ENCODE measurements at places on chromosomes 3 and 15.
A peak's percentile ranks its signal among the peaks of the same experiment; 100 is the strongest.

DNA sequence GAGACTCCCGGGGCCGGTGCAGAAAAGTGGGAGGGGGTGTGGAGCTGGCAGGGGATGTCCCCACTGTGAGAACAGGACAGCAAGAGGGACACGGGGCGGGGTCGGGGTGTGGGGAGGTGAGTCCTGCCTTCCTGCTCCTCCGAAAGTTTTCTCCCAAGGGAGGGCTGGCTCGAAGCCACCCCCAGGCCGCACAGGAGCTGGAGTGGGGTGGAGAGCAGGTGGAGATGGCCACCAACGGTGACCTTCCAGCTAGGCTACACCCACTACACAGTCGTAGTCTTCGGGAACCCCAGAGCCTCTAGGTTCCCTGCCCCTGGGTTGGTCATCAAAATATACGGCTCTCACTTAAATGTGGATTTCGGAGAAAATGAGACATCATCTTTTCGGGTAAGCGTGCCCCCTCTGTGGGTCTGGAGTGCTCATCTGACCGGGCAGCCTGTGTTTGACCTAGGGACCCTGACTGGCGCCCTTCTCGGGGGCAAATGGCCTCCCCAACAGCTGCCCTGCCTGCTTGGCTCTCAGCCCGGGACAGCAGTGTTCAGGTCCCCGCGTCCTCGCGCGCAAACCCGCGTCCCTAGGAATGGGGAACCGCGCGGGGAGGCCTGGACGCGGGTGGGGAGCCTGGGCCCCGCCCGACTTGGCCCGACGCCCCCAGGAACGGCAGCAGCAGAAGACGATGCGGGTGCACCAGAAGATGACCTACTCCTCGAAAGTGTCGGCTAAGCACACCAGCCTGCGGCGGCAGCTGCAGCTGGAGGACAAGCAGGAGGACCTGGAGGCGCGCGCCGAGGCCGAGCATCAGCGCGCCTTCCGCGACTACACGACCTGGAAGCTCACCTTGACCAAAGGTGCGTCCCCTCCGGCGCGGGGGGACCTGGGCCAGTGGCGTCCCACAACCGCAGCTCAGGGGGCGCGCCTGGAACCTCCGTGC lies 21.2 kb downstream of the CFAP100 start:
- DNase-seq: no peak

DNA sequence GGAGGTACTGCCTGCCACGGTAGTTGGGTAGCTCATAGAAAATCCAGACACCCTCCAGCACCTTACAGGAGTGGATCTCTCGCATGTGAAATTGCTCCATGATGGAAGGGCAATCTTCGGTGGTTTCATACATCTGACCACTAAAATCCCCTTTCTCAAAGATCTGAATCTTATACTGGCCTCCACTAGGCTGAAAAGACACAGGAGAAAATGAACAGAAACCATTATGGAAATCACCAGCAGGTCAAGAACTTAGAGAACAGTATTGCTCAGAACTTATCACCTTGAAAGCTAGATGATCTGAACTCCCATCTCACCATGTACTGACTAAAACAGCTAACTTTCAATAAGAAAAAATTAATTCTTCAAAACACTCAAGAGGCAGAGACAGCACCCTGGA lies 5.4 kb downstream of the CRYGS start:
- DNase-seq: no peak

GRCh38 chr3:111541911-111542483 lies at the start of gene CD96:
Gene CD96, plus strand, starts transcription at chr3:111542197. Its CDS starts 52 bp downstream, at chr3:111542249.
- DNase-seq: no peak

DNA sequence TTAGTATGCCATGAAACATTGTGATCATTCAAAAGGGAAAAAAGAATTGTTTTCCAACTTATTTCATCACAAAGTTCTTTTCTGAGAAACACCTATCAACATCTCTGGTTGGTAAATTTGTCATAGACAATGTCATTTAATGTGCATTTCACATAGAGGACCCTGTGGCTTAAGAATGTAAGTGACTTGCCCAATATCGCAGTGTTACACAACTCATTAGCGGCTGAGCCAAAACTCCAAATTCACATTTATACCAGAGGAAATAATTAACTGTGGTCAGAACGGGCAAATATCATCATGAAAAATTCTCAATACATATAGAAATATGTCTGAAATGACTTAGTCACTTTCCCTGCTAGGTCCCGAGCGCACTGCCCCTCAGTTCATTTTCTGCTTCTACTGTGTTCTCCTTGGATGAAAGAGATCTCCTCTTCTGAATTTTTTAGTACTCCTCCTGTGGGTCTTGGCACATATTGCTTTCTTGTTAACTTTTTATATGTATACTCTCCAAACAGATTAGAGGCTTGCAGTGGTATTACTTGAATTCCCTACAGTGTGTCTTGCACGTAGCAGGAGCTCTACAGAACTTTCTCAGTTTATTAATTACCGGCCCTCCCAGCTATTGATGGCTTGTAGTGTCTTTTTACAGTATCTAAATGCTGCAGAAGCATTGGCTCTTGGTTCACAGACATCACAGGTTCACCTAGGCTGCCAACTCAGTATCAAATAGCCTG lies 33.1 kb downstream of the PTX3 start:
- no peak for DNase-seq

DNA sequence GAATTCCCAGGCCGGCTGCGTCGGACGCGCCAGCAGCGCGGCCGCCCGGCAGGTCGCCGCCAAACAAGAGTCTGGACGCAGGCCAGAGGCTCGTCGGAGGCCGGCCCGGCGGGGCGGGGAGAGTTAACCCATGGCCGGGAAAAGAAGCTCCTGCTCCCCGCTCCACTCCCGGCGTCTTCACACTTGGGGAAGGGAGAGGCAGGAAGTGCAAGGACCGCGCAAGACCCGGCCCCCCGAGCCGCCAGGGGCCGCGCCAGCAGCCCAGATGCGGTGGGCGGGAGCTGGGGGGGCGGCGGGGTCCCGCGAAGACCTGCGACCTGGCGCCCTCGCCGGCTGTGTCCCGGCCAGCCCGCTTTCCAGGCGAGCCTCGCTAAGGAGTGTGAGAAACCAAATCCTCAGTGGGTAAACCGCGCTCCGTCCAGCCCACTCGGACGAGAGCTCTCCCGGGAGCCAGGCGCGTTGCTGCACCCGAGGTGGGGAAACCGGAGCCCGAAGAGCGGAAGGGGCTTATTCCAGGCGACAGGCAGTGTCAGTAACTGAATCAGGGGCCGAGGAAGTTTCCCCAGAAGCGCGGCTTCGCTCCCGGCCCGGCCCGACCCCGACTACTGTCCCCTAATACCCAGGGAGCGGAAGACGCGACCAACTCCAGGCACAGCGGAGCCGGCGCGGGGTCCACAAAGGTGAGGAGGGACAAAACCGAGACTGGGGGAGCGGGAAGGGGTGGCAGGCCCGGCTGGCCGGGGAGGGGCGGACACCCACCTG lies 721 bp downstream of the ADAMTS7 start:
- DNase-seq: no peak

- no peak for DNase-seq
These were observed 5.6 kb upstream of the RBMS3 start for GRCh38 chr3:29275309-29275708.

DNA sequence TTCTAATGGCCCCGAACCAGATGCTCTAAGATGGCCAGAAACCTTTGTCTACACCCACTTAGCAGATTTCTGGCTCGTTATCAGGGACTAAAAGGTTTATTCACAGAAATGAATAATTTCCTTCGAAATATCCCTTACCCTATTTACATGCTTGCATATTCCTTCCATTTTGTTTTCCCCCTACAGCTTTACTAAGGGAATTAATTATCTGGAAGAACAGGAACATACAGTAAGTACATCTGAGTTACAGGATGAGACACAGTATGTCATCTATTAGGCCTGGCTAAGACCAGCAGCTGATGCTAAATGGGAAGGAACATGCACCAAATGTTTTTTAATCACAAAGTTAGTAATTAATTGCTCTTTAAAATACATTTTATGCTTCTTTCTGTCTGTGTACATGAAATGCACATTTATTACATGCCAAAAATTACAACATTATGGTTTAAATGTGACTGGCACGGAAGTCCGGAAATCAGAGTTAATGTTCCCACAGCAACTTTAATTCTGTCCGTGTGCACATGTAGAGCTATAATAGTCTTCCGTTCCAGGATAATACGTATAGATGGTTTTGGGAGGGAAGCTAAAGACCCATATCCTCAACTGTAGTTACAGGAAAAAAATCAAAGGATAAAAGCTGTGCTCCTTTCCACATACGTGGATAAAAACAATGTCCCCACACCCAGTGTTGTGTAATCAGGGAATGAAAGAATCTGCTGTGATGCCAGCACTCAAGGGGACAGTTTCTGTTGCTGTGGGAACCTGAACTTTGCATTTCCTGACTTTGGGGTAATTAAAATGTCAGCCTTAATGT lies 82.0 kb downstream of the TIGIT start:
- DNase-seq: no peak

DNA sequence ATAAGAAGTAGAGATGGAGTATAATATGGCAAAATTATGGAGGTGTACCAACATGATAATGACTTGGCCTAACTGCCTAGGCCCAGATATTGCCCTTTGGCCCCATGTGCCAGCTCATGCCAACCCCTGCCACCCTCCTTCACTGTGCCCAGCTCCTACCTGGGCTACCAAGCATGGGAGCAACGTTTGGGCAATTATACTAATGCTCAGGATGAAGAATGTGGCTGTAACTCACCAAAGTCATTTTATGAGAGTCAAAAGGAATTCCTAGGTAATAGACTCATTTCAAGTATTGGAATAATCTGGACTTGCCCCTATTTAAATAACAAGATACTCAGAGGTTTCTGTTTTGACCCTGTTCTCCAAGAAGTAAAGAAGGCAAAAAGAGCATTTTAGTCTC lies 240.2 kb upstream of the IL12A start:
- DNase-seq: no peak

GRCh38 chr15:47386459-47386858 lies 330.8 kb upstream of the SEMA6D start:
- DNase-seq: no peak

DNA sequence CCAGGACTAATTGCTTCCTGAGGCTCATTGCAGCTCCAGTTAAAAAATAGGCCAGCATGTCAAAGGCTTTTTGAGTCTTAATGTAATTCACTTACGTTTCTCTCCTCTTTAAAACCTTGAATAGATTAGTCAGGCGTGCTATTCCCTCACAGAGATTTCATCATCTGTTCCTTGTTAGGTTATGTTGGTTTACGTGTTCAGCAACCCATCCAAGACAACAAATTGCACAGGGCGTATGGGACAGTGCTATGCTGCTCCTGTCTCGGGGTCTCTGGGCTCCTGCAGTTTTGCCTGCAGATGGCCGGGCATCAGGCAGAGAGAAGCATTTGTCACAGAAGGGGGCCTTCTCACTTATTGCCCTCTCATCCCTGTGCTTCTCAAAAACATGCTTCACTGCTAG lies 117.1 kb downstream of the CHDH start:
- peak; percentile 19 for DNase-seq

DNA sequence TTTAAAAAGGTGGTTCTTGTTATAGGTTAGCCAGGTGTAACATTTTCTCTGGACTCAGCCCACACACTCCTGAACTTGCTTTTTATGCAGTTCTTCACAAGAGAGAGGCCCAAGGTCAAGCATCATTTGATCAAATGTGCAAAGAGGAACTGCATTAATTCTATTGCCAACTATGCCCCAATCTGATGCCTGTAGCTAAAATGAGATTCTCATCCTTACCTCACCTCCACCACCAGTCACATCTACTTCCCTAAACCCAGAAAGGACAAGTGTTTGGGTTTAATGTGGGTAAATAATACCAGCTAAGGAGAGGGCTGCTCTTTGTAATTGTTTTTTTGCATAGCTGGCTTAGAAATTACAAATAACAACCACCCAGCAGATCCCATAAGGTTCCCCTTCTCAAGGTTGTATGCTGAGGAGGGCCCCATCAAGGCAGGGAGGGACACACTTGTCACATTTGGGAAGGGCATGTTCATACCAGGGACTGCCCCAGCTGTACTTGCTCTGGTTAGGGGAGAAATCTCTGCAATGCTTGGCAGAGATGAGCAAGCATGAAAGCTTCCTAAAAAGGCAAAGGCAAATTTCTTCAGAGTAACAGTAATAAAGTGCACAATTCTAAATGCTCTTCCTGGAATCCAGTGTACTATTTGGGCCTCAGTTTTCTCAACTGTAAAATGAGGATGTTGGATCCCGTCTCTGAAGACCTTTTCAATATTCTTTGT lies 76.2 kb downstream of the TGFBR2 start:
- no peak for DNase-seq

DNA sequence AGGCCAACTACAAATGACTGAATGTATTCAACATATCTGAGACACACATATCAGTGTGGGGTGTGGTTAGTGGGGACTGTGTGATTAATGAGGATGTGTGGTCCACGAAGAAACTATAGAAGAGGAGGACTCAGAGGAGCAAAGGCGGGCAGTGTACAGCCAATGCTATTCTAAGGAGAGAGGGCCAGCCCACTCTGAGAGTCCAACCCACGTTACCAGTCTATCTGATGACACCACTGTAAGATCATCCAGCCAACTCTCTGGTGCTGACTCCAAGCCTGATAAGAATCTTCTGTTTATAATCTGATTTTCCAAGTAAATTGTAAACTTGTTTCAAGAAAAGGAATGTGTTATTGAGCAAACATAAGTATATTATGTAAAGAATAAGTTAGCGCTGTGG lies 47.2 kb downstream of the MCF2L2 start:
- DNase-seq: no peak

- no peak for DNase-seq
These were observed 54.8 kb downstream of the ARHGEF26 start for GRCh38 chr3:154176036-154176435.

DNA sequence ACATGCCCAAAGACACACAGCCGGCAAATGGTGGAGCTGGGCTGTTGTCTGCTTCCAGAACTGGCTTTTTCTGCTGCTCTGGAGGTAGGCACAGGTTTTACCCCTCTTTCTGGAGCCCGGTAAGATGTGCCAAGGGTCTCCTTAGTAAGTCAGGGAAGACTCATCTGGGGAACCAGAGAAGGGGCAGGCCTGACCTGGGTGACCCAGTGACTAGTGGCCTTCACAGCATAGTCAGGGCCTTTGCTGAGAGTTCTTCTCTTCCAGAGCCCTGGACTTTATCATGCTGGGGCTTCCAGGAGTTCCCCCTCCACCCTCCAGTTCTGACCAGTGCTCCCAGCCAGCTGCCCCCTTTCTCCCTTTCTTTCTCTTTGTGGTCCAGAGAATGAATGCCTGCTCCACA lies 3.2 kb downstream of the CD276 start:
- DNase-seq: no peak

GRCh38 chr15:95267481-95267880 lies 1036.1 kb downstream of the MCTP2 start:
- DNase-seq: no peak

DNA sequence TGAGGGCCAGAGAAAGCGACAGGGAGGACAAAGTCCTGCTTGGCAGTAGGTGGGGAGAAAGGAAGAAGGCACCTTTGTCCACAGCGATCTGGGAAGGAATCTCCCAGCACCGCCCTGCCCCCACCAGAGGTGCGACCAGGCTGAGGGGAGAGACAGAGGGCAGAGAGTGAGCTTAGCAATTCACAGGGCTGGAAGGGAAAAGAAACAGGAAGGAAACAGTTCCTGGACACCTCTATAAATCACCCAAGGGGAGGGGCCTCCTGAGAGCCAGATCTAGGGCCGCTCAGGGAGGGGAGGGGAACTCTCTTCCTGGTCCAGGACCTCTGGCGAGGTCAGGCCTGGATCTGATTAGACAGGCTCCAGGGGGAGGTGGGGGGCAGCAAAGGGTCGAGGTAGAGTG lies 35.4 kb downstream of the RNU5B-1 start:
- no peak for DNase-seq

GRCh38 chr15:77839456-77839855 lies 206.7 kb upstream of the LINGO1 start:
- DNase-seq: no peak

GRCh38 chr15:75551091-75551490 lies 28.0 kb downstream of the PTPN9 start:
- DNase-seq: no peak

Data from fibroblast of skin of left biceps (primary cell).